ENCODE measurements at places on chromosomes 13 and 19. TPM values are rescaled to one million over a fixed set of nuclear protein-coding genes. Genes with fewer than 3 reads are reported as not detected.

GRCh38 chr13:64417581-64417980 lies 2812.6 kb downstream of the PCDH9 start:
- no peaks in the 10 kb centered on the region for H3K4me1 ChIP-seq
- H3K27me3 ChIP-seq = no peaks in the 10 kb centered on the region
- H3K4me3 ChIP-seq = no peak overlapping the region
- no peaks in the 10 kb centered on the region for H3K36me3 ChIP-seq
- no peak for DNase-seq

DNA sequence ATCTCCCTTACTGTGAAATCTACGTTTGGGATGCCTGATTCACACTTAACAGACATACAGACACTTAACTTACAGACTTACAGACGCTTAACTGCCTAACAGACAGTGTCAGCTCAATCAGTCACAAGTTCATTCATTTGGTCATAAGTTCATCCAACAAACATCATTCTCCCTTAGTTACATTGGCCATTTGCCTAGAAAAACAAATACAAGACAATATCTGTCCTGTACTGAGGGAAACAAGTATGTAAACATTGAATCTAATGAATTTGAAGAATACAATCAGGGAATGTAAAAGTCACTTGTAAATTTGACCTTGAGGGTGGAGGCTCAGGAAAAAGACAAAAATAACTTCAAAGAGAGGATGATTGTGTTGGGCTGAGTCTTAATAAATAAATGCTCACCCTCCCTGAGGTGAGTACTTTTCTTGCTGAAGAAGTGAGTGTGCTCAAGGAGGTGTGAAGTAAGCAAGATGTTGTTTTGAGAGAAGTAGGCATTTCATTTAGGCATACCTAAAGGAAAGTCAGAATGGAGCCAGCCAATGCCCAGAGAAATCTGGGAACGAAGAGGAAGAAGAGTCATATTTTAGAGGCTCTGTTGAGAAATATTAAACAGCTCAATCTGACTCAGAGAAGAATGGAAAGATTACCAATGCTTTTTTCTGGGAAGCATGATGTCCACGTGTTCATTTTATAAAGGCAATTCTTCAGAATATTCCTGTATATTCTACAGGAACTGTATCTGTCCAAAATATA lies 958.4 kb upstream of the SLC10A2 start:
- H3K27me3 ChIP-seq = no peaks in the 10 kb centered on the region
- H3K4me3 ChIP-seq = no peak overlapping the region
- no peak for DNase-seq
- no peaks in the 10 kb centered on the region for H3K4me1 ChIP-seq

DNA sequence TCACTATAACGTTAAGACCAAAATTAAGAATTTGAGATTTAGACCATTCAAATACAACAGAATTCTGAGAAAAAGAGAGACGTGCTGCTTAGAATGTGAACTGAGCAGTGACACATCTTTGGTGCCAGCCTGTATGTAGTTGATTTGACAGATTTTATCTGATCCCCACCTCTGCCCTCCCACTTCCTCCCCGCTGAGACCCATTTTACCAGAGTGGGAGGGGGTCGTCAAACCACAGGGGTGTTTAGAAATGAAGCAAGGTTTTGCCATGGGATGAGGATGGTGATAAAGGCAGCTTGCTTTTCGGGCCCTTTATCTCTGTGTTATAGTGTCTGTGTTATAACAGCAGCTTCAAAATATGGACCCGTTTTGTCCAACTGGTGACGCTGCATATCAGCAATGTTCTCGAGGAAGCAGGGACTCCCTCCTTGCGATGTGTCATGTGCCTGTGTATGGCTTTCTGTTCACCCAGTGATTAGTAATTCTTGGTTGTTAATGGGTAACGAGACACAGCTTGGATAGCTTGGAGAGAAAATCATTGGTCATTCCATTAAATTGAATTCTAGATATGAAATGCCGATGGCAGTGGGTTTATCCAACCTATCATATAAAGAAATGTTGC lies 125.0 kb downstream of the HS6ST3 start:
- no peaks in the 10 kb centered on the region for H3K36me3 ChIP-seq
- no peak overlapping the region for H3K27ac ChIP-seq
- no peak for DNase-seq
- H3K4me1 ChIP-seq = no peaks in the 10 kb centered on the region
- H3K4me3 ChIP-seq = no peak overlapping the region
- H3K27me3 ChIP-seq = no peaks in the 10 kb centered on the region

Gene HPN
- 0.16 TPM for total RNA-seq

Gene NLRP4
- total RNA-seq = not detected

DNA sequence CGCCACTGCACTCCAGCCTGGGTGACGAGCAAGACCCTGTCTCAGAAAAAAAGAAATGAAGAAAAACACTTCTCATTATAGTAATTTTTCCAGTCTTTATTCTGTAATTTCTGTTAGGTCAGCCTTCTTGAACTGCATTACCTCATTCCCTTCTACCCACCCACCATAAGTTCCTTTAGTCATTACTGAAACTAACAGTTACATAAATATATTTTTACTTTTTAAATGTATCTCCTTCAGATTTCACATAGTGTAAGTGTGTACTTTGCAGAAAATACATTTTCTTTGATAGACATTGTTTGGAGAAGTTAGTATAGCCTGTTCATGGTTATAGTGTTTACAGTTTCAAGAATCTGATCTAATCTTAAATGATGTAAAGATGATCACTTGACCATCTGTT lies 31.7 kb upstream of the KCTD4 start:
- DNase-seq = no peak
- H3K27ac ChIP-seq = no peak overlapping the region
- H3K4me3 ChIP-seq = no peak overlapping the region
- peaks cover 4% of the 10 kb centered on the region for H3K36me3 ChIP-seq
- peaks cover 7% of the 10 kb centered on the region for H3K4me1 ChIP-seq
- no peaks in the 10 kb centered on the region for H3K27me3 ChIP-seq

Gene KRTDAP
- not detected for total RNA-seq

Measured in naive thymus-derived CD8-positive, alpha-beta T cell (primary cell).